ENCODE measurements at places on chromosomes 4 and X.
A peak's percentile ranks its signal among the peaks of the same experiment; 100 is the strongest.

DNA sequence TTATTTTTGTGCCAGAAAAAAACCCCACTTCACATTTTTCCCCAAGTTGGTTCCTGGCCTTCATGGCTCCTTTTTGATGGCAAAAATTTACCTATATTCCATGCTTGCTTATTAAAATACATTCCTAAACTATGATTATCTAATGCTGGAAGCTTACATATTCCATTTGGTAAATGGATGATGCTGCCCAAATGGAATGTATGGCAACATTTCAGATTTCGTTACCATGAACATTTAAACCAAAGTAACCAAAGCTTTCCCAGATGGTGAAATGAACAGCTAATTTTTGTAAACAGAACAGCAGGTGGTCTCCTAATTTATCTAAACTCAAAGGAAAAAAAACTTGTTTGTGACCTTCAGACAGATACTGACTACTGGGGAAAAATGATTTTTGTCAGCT lies 110.8 kb upstream of the TEX13A start:
- DNase-seq = no peak

DNA sequence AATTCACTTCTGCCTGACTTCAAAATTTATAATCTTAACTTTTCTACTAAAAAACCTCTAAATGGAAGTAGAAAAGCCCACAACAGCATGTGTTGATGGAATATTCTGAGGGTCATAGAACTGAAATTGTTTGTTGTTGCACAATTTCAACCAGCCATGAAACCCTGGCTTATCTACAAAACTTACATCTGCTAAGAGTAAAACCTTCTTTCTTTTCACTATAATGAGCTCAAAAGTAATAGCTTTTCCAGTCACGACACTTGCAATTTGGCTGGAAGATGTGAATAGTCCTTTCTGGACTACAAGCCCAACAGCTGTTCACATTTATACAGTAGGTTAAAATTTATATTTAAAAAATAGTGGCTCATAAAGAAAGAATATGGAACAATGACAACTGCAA lies 250.0 kb downstream of the GPAT3 start:
- DNase-seq = no peak

- no peak for DNase-seq
Measured at GRCh38 chrX:77346859-77347258, 100.3 kb upstream of the FGF16 start.

DNA sequence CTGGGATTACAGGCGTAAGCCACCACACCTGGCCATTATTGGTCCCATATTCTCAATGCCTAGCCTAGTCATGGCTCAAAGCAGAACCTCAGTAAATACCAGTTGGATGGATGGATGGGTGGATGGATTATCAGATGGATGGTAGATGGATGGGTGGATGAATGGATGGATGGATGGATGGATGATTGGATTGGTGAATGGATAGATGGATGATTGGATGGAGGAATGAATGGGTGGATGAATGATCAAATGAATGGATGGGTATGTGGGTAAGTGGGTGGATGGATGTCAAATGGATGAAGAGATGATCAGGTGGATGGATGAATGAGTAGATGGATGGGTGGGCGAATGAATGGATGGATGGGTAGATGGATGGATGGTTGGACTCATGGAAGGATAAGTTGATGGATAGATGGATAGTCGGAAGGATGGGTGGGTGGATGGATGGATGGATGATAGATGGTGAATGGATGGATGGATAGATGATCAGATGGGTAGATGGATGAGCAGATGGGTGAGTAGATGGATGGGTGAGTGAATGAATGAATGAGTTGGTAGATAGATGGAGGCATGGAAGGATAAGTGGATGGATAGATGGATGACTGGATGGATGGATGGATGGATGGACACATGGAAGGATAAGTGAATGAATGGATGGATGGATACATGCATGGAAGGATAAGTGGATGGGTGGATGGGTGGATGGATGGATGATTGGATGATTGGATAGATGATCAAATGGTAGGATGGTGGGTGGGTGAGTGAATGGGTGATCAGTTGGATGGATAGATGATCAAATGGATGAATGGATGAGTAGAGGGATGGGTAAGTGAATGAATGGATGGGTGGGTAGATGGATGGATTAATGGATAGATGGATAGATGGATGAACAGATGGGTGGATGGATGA lies 22.0 kb upstream of the RNF4 start:
- no peak for DNase-seq

GRCh38 chrX:25206778-25207177 lies 191.0 kb upstream of the ARX start:
- no peak for DNase-seq

GRCh38 chrX:78375894-78376293 lies 48.5 kb upstream of the CYSLTR1 start:
- no peak for DNase-seq

GRCh38 chr4:182369211-182369610 lies 126.0 kb downstream of the TENM3 start:
- no peak for DNase-seq

GRCh38 chr4:10046471-10046870 lies 25.2 kb upstream of the SLC2A9 start:
- no peak for DNase-seq

- no peak for DNase-seq
Measured at GRCh38 chrX:69080855-69081465, 84.3 kb downstream of the PJA1 start.

DNA sequence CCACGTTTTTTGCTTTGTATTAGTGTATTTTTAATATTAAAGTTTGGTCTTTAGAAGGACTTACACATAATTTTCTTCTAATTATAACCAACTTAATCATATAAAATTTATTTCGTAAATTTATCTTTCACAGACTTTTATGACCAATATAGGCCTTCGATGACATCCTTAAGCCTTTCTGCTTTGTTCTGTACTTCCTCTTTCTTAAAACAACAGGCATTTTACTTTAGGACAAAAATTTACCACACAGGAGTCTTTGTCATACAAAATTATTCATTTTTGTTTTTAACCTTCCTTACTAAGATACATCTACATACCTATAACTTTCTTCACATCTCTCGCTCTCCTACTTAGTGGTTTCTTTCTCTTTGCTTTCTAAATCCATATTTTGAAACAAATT lies 56.3 kb downstream of the RGS12 start:
- DNase-seq = no peak

- DNase-seq = no peak
Measured at GRCh38 chrX:126238220-126238619, 72.1 kb upstream of the DCAF12L2 start.

- DNase-seq = no peak
Measured at GRCh38 chr4:165504184-165504583, 125.4 kb downstream of the CPE start.

GRCh38 chrX:99266255-99266654 lies 1143.8 kb downstream of the PCDH19 start:
- DNase-seq = no peak

GRCh38 chr4:17618926-17619325 lies 4.5 kb downstream of the MED28 start:
- DNase-seq = no peak

DNA sequence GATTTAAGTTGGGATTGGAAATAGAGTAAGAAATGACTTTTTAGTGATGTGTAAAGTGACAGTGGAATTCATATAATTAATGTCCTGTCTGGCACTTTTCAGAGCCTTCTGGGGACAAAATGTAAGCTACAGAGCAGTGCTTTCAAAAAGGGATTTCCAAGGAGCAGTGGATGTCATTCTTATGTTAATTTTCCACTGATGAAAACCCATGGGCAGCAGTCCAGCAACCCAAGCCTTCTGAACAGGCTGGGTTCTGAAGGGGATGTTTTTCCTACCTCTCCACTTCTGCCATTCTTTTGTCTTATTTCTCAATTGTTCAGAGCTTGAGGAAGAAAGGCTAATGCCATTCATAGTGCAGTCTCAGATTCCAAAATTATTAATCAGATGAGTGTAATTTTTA lies 717.6 kb upstream of the HS3ST1 start:
- no peak for DNase-seq

DNA sequence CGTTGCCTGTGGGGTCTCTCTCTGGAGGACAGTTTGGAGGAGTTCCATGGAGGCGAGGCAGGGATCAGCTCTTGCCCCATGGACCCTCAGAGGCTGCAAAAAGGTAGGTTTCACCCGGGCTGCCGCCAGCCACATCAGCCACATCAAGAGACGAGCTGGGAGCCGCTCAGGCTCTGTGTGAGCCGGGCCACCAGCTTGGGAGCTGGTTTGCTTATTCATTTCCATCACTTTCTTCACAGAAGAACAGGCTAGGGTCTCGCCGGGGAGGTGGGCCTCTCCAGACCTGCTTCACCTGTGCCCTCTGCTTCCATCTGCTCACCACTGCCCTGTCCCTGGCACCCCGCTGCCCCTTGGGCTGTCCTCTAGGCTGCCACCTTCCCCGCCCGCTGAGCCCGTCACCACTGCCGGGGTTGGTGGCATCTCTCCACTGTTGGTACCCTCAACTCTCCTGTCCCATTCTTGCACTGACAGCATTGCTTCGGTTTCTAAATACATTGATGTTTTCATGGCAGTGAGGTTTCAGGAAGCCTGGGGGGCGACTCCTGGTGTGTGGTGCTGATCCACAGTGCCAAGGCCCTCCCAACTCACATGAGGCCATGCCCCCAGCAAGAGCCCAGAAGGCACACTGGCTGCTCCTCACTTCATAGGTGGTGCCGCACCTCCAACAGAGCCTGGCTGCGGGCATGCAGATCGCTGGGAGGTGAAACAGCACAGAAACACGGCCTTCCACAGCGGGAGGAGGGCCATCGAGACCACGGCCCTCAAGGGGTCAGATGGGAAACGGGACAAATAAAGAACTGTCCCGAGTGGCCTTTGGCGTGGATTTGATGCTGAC lies 4.5 kb upstream of the TREX2 start:
- DNase-seq = no peak

GRCh38 chrX:51420610-51421009 lies 75.8 kb downstream of the NUDT11 start:
- DNase-seq = no peak

- DNase-seq = no peak
Measured at GRCh38 chr4:18247189-18247588, 225.6 kb upstream of the LCORL start.

DNA sequence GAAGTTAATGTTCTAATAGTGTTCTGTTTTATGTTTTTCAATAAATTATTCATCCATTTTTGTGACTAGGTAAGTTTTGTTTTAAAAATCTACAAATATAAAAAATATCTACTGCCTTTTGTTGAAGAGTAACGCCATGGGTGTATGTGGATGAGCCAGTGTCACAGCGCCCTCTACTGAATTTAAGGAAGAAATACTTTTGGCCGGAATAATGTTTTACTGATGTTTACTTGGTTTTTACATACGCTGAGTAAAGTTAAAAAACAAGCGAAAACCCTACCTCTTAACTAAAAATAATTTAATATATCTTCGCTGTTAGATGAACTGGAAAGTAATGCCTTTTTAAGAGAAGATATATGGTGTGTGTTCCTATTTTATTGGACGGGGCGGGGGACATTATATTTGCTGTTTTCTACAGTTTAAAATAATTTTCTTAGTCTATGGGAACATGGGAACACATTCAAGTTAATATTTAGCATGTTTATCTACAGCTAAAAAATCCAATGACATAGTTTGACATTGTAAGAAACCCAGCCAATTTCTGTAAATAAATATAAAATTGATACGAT lies 86.1 kb downstream of the CPE start:
- DNase-seq = no peak

DNA sequence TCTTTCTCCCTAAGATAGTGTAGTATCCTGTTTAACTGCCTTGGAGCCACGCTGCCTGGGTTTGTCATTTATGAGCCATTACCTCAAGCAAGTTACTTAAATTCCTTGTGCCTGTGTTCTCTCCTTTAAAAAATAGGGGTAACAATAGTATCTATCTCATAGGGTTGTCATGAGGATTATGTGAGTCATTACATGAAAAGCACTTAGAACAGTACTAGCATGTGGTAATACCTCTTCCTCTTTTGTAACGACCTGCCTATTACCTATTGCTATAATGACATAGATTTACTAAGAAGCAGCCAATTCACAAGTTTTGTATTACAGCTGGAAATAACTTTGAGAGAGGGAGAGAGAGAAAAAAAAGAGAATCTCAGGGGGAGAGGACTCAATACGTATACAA lies 834.7 kb downstream of the RAPGEF2 start:
- DNase-seq = no peak

GRCh38 chrX:47864300-47864699 lies 27.6 kb downstream of the ZNF81 start:
- no peak for DNase-seq

GRCh38 chr4:122797405-122798094 lies 29.1 kb upstream of the FGF2 start:
- no peak for DNase-seq

- DNase-seq = no peak
Measured at GRCh38 chrX:70878902-70879301, 29.6 kb downstream of the TEX11 start.

DNA sequence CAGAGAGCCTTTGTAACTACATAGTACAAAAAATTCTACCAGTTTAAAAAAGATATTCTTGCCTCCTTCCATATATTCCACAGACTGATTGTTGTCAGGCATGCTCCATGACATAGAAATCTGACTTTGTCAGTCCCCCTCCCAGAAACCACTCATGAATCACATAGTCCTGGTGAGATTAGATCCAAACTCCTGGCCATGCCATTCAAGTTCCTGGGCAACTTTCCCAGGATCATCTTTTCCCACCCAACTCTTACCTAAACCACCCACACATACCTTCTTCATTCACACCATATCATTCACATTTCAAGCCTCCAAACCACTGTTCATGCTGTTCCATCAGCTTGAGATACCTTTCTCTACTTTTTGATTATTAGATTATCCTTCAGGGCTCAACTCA lies 46.4 kb downstream of the SLC16A2 start:
- DNase-seq = no peak

DNA sequence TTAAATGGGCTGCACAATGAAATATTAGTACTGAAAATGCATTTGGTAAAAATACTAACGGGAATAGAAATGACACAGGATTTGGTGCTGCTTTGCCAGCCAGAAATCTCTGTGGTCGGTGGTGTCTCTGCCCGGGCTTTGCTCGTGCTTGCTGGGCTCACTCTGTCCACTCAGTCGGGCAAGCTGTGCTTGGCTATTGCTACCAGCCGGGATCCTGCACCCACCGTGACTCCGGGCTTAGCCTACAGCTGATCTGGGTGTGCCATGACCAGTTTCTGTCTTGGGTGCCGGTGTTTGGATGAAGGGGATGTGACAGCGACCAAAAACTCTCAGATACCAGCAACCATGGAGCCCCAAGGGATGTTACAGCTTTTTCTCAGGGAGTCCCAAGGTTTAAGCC lies 487.7 kb downstream of the TECRL start:
- DNase-seq = no peak

GRCh38 chrX:49053223-49054072 lies 5.4 kb upstream of the CCDC120 start:
- peak; percentile 59 for DNase-seq

GRCh38 chrX:41482154-41482850 lies 35.2 kb downstream of the NYX start:
- DNase-seq = no peak

Data from progenitor cell of endocrine pancreas (in vitro differentiated cells).